ENCODE measurements at places on chromosomes 1 and 21.

DNA sequence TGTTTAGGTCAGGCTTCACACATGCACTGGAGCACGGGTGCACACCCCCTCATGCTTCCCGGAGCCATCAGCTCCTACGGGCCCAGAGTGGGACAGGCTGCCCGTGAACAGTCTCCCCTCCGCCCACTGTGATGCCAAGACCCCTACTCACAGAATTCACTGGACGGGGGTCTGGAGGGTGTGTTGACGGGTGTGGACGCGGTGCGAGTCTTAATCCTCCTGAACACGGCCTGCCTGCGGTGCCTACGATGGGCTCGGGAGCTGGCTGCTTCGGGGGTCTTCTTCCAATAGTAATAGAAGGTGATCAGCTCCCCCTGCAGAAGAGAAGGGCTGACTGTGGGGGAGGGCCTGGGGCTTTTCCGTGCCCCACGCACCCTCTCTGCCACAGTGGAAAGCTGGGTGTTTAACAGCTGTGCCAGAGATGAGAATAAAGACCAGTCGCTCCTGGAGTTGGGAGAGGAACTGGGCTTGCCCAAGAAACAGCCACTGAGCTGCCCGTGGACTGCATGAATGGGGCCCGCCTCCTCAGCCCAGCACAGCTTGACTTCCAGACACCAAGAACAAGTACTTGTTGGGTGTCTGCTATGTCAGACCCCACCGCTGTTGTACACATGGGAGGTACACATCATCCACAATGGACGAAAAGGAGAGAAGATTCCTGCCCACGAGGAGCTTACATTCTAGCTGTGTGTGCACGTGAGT is 47.9 kb downstream of the SLC45A1 start:
- no peak for DNase-seq

DNA sequence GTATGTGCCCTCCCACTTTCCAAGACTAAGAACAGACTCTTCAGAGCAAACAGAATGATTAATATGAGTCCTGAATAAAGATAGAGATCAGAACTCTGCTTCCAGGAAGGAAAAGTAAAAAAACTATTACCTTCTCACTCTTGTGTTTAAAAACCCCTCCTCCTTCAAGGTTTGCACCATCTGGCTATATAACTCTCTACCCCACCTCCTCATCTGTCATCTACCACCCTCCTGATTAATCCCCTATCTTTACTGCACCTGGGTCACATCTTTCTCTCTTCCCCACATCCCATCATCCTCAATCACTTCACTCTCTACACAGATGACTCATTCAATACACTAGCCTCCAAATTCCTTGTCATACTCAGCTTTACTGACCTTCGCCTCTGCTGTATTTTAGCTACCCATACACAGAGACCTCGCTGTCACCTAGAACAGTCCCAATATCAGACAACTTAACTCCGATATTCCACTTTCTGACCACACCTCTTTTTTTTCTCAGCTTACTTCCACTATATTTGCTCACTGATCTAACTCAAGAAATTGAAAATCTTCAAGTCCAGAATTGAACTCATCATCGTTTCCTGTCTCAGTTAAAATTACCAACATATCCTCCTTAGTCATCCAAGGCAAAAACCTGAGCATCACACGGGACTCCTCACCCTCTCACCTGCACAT is 3.7 kb downstream of the SCMH1 start:
- no peak for DNase-seq

- no peak for DNase-seq
Measured at GRCh38 chr1:117231748-117232373, 21.1 kb upstream of the VTCN1 start.

DNA sequence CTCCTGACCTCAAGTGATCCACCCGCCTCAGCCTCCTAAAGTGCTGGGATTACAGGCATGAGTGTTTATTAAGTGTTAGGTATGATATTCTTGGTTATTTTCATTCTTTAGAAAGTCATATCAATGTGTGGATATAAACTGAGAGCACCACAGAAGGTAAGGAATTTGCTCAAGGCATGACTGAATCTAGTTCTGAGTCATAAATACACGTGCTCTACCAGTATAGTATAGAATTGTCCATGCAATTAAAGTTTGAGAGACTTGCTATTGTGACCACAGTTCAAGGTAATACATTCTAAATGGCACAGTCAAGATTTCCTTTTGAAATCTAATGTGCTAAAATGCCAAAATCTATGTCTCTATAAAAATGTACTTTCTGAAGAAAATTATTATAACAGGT is 401.1 kb upstream of the CHRM3 start:
- DNase-seq = no peak

DNA sequence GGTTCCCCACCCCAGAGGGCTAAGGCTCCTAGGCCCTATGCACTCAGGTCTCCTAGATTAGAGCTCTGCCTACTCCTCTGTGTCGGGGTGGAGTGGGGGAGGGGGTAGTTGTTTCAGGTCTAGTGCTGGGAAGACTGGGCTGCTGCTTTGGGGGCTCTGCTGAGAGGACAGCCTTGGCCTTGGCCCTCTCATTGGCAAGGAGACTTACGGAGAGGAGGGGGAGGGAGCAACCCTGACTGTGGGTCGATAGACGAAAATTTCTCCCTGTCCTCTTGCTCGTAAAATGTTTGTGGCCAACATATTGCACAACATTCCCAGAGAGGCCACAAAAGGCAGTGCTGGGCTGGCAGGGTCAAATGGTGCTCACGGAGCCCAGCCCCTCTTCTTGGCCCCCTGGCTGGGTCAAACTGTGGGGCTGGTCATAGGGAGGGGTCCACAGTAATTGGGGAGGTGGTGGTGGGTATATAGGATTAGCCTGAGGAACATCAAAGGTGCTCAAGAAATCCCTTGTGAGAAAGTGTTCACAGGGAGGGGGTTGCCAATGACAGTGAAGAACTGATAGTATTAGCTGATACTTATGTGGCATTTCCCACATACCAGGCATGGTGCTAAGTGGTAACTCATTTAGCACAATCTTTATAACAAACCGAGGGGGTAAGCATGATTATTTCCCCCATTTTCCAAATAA is 8.5 kb upstream of the DMBX1 start:
- no peak for DNase-seq

- DNase-seq = no peak
Measured at GRCh38 chr1:82158981-82159380, 358.2 kb downstream of the ADGRL2 start.

DNA sequence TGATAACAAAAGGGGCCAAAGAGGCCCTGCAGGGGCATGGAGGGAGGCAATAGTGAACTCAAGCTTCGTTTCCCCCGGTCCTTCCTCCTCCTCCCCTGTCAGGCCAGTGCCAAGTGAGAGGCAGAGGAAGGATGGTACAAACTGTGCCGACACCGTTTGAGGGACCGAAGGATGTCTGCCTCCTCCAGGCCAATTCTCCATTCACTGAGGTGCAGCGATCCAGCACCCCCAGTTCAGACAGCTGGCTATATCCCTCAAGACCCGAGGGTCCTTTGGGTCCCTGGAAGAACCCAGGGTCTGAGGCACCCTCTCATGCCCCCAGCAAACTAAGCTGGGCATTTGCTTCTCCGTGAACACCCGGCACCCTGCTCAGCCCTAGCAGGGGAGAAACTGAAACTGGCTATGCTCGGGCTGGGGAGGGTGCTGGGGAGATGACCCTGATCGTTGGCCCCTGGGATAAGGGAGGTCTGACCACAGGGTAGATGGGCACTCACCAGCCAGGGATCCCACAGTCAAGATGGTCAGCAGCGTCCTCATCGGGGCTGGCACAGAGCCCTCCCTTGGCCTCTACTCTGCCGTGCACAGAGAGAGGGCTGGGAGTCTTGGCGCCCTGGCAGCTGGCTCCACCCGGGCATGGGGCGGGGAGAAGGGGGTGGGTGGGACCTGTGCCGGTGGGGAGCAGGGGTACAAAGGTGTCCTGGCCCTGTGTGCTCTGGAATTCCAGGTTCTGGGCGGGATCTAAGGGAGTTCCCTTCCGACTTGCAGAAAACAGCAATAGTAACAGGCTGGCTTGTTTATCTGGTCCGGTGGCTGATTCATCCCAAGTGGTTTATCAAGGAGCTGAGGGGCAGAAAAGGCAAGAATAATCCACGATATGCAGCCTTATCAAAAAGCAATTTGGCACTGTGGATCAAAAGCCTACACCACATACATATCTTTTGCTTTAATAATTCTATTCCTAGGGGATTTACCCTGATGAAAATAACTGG is at the start of gene IL22RA1:
Gene IL22RA1 (minus strand): TSS at position 595 of the 989 bp plus-strand sequence. CDS start 58 bp downstream, at position 537.
- DNase-seq = no peak

DNA sequence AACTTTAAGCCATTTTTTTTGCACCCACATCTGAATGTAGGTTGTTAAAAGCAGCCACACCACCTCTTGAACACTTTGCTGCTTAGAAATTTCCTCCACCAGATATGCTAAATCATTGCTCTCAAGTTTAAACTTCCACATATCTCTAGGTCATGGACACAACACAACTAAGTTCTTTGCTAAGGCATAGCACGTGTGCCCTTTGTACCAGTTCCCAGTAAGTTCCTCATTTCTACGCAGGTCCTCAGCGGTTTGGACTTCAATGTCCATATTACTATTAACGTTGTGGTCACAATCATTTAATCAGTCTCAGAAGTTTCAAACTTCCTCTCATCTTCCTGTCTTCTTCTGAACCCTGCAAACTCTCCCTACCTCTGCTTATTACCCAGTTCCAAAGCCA is 661.6 kb upstream of the PKN2 start:
- DNase-seq = no peak

- no peak for DNase-seq
Measured at GRCh38 chr1:170749959-170750358, 86.0 kb downstream of the PRRX1 start.

GRCh38 chr1:115062542-115063004 is 26.7 kb downstream of the TSPAN2 start:
- DNase-seq = no peak

- DNase-seq = no peak
Measured at GRCh38 chr1:223210788-223211120, 67.7 kb upstream of the TLR5 start.

GRCh38 chr1:33329600-33330305 is 8.9 kb upstream of the A3GALT2 start:
- no peak for DNase-seq

DNA sequence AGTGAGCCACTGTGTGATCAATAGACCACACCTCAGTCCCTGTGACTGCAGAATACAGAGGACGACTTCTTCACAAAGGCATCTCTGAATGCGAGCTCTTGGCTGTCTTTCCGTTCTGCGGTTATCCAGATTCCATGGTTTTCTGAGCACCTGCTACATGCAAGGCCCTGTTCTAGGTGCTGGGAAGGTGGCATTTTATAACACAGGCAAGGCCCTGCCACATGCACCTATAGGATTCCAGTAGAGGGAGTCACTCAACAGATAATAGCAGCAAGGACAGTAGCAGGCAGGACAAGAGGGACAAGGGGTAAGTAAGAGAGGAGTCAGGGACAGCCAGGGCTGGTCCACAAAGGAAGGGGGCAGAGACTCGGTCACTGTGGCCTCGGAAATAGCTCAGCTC is 9.0 kb downstream of the URB1 start:
- no peak for DNase-seq

DNA sequence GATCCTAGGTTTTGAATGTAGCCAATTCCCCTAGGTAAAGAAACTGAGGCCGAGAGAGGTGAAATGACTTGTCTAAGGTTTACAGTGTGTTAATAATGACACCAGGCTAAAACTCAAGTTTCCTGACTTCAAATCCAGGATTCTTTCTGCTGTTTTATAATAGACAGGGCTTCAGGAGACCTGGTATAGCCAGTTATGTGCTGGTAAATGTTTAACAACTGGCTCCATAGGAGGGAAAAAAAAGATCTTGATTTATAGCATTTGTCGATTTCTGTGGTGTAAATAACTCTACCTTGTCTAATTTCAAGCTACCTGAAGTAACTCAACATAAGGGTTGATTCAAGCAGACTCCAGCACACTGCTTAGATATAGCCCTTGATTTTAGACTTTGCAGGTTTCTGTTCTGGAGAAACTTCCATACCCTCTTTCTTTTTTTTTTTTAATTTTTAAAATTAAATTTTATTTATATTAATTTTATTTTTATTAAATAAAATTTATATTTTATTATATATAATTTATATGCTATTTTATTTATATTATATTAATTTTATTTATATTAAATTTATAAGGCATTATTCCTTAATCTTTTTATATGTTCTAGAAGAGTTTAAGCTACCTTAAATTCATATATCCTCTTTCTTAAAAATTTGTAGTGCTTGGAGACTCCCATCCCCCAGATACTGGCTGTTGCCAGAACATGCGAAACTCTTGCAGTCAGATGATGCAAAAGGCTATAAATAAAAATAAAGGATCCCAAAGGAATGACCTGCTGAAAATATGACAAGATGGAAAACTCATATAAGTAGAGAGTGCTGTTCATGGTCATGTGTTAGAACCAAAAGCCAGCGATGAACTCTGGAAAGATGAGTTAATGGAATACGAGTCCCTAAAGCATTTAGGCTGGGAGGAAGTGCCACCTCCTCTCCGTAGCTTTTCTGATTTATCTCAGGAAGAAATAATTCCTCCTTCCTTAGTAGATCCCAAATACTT is 35.4 kb upstream of the SRSF10 start:
- DNase-seq = no peak

GRCh38 chr1:119782631-119783325 is 14.1 kb upstream of the HMGCS2 start:
- DNase-seq = peak; percentile 61

DNA sequence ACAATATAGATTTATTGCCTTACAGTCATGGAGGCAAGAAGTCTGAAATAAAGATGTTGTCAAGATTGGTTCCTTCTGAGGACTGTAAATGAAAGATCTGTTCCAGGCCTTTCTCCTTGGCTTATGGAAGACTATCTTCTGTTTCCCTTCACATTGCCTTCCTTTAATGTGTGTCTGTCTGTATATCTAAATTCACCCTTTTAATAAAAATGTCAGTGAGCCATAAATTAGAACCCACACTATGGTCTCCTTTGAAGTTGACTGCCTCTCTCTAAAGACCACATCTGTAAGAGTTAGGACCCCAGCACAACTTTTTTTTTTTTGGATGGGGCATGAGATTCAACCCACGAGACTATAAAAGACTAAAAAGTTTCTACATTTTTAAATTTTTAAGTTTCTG is 305.8 kb downstream of the KCNT2 start:
- no peak for DNase-seq

- no peak for DNase-seq
Measured at GRCh38 chr1:199044191-199044590, 405.4 kb downstream of the PTPRC start.

GRCh38 chr21:23014021-23014420 is 2015.8 kb downstream of the NCAM2 start:
- DNase-seq = no peak

DNA sequence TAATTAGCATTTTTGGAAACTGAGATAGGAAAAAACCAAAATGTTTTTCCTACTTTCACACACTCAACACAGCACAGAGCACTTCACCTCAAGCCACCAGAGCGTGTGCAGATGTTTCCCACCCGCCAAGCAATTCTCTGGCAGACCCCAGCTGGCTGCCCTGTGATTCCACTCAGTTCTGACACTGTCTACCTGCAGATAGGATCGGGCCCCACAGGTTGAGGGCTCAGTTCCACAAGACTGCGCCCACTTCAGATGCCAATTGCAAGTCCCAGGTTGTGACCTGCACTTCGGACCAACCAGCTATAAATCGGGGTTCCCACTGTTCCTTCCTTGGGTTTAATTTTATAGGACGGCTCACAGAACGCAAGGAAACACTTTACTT is 9.9 kb downstream of the KIAA1614 start:
- no peak for DNase-seq

Measured in NCI-H345 (cell line).